ENCODE measurements at places on chromosomes 4 and X. TPM values are rescaled to one million over a fixed set of nuclear protein-coding genes. Genes with fewer than 3 reads are reported as not detected.

- no peak overlapping the region for H3K27ac ChIP-seq
- no peak for DNase-seq
- H3K4me1 ChIP-seq = peaks cover 37% of the 10 kb centered on the region
- no peak overlapping the region for H3K4me3 ChIP-seq
Observed at GRCh38 chr4:183968931-183969330, 63.8 kb downstream of the STOX2 start.

GRCh38 chr4:176529574-176529973 is 209.8 kb downstream of the SPCS3 start:
- no peak overlapping the region for H3K4me3 ChIP-seq
- no peak for DNase-seq
- H3K4me1 ChIP-seq = peaks cover under 1% of the 10 kb centered on the region
- no peaks in the 10 kb centered on the region for H3K27me3 ChIP-seq

GRCh38 chr4:182671749-182672148 is 245.4 kb downstream of the DCTD start:
- no peak overlapping the region for H3K4me3 ChIP-seq
- H3K4me1 ChIP-seq = peaks cover 4% of the 10 kb centered on the region
- no peaks in the 10 kb centered on the region for H3K27me3 ChIP-seq
- no peak overlapping the region for H3K27ac ChIP-seq

- H3K4me1 ChIP-seq = no peaks in the 10 kb centered on the region
- no peak overlapping the region for H3K4me3 ChIP-seq
- no peak overlapping the region for H3K27ac ChIP-seq
- no peak for DNase-seq
- H3K27me3 ChIP-seq = peaks cover 1% of the 10 kb centered on the region
Observed at GRCh38 chr4:127748957-127749356, 18.8 kb downstream of the SLC25A31 start.

DNA sequence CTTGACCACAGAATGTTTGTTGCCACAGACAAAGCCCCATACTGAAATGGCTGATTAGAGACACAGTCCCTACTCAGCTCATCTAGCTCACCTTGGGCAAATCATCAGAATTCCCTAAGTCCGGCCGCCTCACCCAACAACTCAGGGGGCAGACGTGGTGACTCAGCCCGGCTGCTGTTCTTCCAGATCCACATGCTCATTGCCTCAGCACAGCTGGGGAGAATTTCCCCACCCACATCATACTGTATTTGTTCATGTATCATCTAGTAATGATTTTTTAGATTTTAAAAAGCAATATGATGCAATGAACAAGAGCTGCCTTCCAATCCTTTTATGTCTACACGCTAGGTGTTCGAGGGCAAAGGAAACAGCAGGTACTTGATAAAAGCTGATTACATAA is 333.8 kb upstream of the TENM3 start:
- H3K27ac ChIP-seq = no peak overlapping the region
- DNase-seq = no peak
- peaks cover 2% of the 10 kb centered on the region for H3K27me3 ChIP-seq
- peaks cover 35% of the 10 kb centered on the region for H3K36me3 ChIP-seq

Gene POLN
- total RNA-seq = 6.8 TPM

Gene MAML3
- 59.4 TPM for total RNA-seq

Gene TMEM31
- total RNA-seq = not detected

Data from glutamatergic neuron (in vitro differentiated cells).